ENCODE measurements at places on chromosomes 6 and 20.
A peak's percentile ranks its signal among the peaks of the same experiment; 100 is the strongest.

DNA sequence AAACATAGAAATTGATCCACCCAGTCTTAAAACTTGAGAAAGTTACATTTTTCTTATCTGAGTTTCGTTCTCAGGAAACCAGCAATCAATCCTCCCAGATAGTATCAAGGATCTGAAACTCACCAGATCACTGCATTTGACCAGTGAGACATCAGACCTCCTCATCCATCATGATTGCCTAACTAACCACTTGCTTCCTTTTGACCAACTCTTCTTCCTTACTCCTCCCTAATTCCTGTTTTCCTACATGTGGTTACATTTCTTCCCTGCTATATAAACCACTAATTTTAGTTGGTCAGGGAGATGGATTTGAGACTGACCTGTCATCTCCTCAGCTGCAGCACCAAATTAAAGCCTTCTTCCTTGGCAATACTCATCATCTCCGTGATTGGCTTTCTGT, 357.1 kb upstream of the POU3F2 start:
- DNase-seq, result no peak

DNA sequence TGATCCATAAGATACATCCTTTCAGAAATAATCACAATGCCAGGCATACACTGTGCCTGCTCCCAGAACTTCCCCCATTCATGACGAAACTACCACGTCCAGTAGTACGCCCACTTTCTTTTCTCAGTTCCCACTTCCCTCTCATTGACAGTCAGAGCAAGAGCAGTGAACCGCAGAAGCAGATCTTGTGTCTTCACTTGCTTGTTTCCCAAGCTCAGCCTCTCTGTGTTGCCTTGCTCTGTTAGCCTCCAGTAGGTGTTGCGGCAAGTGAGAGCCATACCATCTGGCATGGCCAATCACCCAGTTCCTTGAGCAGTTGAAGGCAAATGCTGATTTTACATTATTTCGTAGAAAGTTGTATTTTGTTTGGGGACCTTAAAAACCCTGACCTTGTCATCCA, 11.7 kb downstream of the UST start:
- DNase-seq, result no peak

- DNase-seq, result peak; percentile 14
These were observed 52.5 kb downstream of the ALDH5A1 start for GRCh38 chr6:24547243-24547642.

DNA sequence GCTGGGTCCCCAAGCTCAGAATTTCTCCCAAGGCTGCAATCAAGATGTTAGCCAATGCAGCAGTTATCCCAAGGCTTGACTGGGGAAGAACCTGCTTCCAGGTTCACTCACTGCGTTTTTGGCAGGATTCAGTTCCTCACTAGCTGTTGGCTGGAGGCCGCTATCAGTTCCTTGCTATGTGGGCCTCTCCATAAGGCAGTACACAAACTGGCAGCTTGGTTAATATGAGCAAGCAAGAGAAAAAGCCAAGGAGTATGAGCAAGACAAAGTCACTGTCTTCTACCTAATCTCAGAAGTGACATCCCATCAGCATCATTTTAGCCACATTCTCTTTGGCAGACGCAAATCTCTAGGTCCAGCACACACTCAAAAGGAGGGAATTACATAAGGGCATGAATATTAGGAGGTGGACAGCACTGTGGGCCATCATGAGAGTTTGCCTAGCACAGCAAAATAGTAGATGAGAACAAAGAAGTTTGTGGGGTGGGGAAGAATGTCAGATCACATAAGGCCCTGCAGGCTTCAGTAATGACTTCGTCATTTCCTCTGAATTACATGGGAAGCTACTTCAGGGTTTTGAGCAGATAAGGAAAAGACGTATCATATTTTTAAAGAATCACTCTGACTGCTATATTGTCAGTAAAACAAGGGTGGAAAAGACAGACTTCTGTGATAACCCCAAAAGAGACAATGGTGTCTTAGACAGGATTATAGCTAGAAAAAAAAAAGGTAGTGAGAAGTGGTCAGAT, 25.5 kb downstream of the LMBRD1 start:
- no peak for DNase-seq

DNA sequence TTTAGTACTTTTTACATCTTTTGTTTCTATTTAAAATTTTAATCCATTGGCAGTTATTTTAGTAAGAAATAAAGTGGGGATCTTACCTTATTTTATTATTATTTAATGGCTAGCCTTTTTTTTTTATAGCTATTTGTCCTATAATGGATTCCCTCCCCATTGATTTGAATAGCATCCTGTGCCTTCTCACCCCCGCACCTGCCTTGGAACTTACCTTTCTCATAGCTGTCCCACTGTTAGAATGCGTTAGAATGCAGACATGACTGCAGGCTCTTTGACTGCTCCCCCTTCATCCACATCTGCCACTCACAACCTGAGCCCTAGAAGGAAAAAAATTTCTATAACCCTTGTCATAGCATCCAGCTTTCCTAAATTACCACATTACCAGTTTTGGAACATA, 9.1 kb downstream of the PKIB start:
- DNase-seq, result no peak

DNA sequence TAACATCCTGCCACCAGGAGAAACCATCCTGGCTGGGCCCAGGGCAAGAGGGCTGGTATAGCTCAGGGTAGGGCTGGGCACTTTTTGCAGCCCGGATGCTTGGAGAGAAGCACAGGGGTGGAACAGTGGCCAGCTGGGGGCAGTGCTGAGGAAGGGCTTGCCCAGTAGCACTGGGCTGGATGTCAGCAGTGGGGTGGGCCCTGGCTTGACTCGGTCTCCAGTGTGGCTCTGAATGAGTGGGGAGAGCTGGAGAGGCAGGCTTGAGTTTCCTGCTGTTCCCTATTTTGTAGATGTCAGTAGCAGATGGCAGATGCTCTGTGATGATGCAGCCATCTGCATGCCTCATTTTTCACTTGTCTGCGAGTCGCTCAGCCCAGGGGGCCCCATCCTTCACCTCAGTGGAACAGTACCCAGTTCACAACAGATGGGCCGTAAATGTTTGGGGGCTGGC, 56.3 kb upstream of the TULP1 start:
- peak; percentile 9 for DNase-seq
